Activated CD4-positive, alpha-beta T cell treated with anti-CD3 and anti-CD28 coated beads, Interleukin-2, Interleukin-4, amounts not matched to agents 100 ng/mL and 50 ng/mL, durations not matched to agents 16 hours and 8 hours (primary cell): ENCODE measurements at places on chromosomes 2 and 18.

DNA sequence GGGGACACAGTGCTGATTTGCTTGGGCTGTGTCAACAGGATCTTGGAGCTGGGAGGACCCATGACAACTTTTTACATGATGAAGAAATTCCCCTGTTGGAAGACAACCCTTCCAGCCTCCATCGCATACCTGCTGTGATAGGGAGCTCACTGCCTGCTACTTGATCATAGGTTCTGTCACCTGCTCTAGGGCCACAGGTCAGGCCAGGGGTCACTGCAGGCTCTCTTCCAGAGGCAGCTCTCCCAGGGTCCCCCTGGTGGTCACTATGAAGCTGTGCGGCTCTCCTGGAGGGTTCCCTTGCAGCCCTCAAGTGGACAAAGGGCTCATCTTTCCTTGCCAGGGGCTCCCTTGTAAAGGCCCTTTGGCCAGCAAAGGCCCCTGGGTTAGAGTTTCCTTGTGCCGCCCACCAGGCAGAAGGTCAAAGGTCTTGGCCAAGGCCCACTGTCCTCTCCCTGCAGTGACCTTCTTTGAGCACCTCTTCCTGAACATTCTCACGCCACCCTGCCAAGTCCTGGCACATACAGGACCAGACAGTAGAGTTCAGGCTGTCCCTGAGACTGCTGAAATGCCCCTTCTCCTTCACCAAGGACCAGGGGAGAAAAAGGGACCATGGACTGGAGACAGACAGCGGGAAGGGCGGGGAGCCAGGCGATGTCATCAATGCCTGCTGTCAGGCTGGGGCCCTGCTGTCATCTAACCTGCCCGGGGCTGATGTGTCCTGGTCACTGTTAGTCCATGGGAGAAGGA, 345.1 kb downstream of the DYSF start:
- DNase-seq, result peak; percentile 12

DNA sequence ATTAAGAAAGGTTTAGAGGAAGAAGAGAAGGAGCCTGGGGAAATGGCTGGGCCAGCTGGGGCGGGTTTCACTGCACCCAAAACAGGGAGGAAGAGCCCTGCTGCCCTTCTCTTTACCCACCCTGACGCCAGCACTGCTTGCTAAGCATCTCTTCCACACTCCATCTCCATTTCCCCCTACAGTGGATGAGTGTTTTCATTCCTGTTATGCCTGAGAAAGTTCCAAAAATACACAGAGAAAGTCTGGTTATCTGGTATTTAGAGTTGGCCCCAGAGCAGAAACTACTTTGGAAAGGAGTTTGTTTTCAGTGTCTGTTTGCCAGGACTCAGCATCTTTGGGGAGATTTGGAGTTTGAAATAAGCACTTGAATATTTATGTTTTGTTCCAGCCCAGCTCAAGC, 451.0 kb downstream of the SLC4A3 start:
- no peak for DNase-seq

- no peak for DNase-seq
Observed at GRCh38 chr2:33375054-33375453, 101.4 kb upstream of the RASGRP3 start.

- DNase-seq, result no peak
Observed at GRCh38 chr18:8834881-8835280, 129.5 kb downstream of the MTCL1 start.

- DNase-seq, result peak; percentile 48
Observed at GRCh38 chr18:77133835-77134496, 1.4 kb upstream of the MBP start.

DNA sequence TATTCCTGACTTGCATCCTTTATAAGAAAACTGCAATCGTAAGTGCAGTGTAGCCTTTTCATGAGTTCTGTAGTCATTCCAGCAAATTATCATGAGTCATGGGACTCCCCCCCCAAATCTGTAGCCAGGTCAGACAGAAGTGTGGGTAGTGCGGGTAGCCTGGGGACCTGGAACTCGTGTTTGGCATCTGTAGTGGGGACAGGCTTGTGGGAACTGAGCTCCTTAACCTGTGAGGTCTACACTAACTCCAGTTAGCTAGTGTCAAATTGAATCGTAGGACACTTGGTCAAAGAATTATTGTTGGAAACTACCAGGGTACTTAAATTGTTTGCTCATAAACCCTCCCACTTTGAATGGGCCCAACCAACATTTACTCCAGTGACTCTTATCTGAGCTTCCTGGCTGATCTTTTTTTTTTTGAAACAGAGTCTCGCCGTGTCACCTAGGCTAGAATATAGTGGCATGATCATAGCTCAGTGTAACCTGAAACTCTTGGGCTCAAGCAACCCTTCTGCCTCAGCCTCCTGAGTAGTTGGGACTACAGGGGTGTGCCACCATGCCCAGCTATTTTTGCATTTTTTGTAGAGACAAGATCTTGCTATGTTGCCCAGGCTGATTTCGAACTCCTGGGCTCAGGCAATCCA, 12.4 kb downstream of the PFN4 start:
- no peak for DNase-seq

- no peak for DNase-seq
Observed at GRCh38 chr2:65343386-65343785, 89.0 kb downstream of the SPRED2 start.

DNA sequence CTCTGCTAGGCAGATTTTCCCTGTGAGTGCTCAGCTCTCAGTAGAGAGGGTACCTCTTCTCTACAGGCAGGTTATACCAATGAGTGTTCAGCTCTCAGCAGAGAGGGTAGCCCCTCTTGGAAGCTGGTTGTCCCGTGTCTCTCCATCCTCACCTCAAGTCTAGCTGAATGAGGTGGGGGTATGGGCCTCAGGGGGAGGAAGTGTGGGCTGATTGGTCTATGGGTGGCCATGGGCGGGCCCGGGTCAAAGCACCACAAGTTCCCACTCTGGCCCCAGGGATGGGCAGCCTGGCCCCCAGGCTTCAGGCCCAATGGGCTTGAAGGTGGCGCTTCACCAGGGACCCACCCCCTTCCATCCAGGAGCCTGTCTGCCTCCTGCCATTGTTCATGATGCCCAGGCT, 17.0 kb upstream of the MBD2 start:
- no peak for DNase-seq

DNA sequence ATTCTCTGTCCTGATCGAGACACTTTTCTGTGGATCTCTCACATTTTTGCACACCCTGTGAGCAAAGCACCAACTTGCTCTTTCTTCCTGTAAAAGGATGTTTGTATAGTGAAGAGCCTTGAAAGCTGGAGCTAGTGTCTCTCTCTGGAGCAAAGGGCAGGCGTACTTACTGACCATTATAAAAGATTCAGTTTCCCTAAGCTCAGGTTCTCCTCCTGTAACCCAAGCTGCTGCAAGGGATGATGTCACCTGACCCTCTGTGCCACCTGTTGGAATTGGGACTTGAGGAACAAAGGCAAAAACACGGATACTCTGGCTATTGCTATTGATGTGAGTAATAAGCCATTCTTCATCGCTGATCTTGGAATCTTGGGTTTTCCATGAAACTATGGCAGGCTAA, 52.6 kb upstream of the NEMP2 start:
- no peak for DNase-seq
